Activated CD4-positive, CD25-positive, alpha-beta regulatory T cell (primary cell): ENCODE measurements at places on chromosomes 7 and 10.

DNA sequence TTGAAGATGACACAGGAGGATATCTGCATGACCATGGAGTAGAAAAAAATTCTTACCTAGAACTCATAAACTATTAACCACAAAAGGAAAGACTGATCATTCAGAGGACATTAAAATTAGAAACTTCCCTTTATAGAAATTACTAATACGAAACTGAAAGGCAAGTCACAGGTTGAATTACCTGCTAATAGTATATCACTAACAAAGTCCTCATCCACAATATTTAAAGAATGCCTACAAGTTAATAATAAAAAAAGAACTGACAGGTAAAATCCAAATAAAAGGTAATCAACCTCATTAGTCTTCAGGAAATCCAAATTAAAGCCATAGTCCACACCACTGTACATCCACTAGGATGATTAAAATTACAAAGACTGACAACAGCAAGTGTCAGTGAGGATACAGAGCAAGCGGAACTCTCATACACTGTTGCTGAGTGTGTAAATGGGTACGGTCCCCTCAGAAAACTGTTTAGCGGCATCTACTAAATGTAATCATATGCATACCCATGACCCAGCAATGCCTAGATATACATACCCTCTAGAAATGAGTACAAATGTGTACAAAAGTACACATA is 71.2 kb downstream of the ARHGAP21 start:
- no peak for DNase-seq

GRCh38 chr7:150406312-150406566 is 27.1 kb downstream of the ZNF775 start:
- no peak for DNase-seq

GRCh38 chr10:120433141-120433540 is 23.9 kb upstream of the PLPP4 start:
- no peak for DNase-seq

DNA sequence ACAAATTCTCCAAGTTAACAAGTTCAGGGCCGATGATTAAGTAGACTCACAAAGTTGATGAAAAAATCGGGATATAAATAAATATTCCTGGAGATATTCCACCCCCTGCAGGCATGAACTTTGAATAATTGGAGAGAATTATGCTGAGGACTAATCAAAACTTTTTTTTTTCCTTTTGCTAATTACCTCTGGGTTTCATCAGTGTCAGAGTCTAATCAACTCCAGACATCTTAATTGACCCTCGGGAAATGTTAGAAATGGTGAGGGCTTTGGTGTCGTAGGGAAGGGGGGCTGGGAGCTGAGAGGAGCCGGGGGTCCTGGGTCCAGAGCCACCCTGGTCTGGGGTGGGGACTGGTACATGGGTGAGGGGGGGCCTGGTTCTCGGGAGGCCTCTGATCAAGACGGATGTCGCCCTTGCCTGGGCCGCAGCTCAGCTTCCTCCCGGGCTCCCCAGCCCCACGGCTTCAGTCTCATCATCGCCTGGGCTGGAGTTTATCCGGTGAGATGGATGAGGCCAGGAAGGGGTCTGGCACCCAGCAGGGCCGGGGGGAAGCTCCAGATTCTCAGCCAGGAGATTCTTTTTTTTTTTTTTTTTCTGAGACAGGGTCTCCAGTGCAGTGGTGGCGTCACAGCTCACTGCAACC is 30.4 kb upstream of the ELFN1 start:
- no peak for DNase-seq

DNA sequence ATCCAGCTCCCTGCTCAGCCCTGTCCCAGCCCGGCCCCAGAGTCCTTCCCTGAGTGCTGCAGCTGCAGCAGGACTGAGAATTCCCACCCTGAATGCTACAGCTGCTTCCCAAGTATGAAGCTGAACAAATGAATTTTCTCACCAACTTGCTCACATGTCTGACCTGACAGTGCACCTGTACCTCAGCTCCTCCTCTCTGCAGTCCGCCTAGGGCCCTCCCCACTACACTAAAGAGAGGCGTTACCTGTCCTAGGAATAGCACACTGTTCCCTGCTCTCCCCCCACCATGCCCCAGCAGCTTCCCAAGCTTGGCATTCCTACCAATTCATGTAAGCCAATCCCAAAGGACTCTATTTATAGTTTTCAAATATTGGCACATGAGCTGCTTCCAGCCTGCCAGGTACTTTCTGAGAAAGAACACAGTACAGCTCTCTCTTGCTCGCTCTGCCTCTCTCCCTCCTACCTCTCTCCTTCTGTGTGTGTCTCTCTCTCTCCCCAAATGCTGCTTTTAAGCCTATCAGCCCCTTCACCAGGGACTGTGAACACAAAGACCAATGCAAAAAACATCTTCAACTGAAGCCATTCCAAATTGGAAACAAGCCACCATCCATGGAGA is 400.1 kb downstream of the TNS3 start:
- DNase-seq: no peak
